Endodermal cell (in vitro differentiated cells): ENCODE measurements at places on chromosomes 3 and 15.

- no peak for DNase-seq
Measured at GRCh38 chr3:167872941-167873340, 137.4 kb downstream of the SERPINI1 start.

DNA sequence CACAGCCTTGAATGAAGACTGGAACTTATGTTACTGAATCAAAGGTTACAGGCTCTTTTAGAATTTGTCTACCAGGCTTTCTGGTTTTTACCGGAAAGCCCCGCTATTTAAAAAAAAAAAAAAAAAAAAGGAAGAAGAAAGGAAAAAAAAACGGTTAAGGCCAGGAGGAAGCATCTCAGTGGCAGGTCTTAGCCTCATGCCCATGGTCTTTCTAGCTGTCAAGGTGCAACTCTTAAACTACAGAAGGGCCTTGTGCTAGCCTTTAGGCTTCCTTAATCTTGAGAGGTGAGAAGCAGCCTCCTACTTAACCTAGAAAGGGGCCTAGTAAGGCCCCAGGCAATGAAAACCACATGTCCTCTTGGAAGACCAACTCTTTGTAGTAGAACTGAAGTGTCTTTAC is 77.5 kb downstream of the TBC1D5 start:
- DNase-seq = no peak

DNA sequence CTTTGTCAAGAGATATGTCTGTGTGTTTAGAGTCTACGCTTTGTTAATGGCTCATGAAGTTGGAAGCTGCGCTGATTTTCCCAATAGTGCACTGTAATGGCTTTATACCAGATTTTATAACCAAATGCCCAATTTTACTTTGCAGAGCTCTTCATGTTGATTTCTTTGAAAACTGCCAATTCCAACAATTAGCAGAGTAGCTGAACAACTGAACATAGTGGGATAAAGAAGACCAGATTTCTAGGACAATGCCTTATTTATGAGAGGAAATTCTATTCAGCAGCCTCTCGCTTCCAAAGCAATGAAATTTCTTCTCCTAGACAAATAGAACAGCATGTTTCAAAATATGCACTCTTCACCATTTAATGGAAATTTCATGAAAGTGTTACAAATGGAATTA is 66.9 kb upstream of the PROK2 start:
- DNase-seq = no peak

- DNase-seq = no peak
Measured at GRCh38 chr3:44098656-44099415, 142.8 kb upstream of the TOPAZ1 start.

DNA sequence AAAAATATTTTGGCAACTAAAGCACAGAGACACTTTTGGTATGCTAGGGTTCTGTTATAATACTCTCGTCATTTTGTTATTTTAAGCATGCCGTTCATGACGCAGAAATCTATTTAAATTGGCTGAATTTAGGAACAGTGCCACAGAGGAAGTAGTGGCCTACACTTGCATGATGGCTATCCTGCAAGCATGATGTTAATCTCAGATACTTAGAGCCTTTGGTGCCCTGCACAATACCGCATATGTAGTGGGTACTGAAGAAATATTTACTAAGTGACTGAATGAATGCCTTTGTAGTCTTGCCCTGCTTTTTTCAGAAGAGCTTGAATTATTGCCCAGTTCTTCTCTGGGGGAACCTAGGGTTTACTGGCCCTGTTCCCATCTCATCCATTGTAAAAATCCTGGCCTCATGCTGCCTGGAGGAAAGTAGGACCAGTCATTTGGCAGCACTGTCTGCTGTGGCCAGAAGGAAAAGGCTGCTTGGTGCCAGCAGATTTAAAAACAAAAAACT is 79.0 kb downstream of the SERPINI1 start:
- no peak for DNase-seq

- no peak for DNase-seq
Measured at GRCh38 chr3:60046210-60046609, 996.4 kb upstream of the CFAP20DC start.

GRCh38 chr15:78265752-78266224 is 1.4 kb downstream of the DNAJA4 start:
- DNase-seq = no peak

- DNase-seq = no peak
Measured at GRCh38 chr15:59396679-59397078, 24.0 kb upstream of the MYO1E start.
